Lower leg skin (tissue), 4 donors: ENCODE measurements at places on chromosomes 7 and 10.

GRCh38 chr7:29193316-29194205 is 1.0 kb upstream of the CHN2 start:
- DNase-seq = no peak

- DNase-seq = no peak
These were observed 21.0 kb upstream of the ASB15 start for GRCh38 chr7:123580406-123581161.

DNA sequence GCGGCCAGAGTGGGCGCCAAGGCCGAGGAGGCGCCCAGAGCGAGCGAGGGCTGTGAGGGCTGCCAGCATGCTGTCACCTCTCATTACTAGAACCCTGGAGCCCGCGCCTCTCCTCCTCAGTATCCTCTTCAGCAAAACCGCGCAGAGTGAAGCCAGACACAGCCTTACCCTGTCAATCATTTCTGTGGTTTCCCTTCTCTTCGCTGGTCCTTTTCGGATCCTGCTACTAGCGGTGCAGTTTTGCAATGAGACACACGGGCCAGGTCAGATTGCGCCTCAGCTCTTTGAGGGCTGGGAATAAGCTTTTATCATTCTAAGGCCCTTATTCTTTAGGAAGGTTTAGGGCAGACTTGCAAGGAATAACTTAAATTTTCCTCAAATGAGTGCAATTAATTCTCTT is 55.5 kb upstream of the FAM171A1 start:
- no peak for DNase-seq

- no peak for DNase-seq
These were observed 552.5 kb upstream of the SORCS1 start for GRCh38 chr10:107717046-107717445.

DNA sequence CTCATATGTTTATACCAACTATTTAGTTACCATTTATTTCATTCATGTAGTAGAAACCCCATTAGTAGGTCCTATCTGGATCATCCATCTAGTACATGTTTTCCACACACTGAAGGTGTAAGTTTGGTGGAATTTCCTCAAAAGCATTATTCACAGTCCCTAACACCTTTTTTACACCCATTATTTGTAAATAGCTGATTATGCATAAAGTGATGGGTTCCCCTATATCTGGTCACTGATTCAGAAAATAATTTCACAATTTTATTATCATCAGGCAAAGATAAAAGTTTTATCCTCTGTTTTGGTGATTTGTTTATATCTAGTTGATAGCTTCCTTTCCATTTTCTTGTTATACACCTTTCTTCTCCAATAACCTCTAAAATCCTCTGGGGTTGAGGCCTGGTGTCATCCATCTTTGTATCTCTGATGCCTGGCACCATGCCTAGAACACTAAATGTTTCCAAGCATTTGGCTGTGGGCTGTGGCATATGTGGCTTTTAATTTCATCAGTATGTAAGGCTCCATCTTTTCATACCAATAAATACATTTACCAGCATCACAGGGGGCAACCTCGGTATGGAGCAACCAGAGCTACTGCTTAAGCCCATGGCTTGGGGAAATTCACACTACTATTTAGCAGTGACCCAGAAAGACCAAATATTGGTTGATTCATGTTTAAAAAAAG is 1089.5 kb upstream of the LRRN3 start:
- DNase-seq = no peak

GRCh38 chr10:1643908-1644179 is 93.5 kb downstream of the ADARB2 start:
- DNase-seq = no peak

DNA sequence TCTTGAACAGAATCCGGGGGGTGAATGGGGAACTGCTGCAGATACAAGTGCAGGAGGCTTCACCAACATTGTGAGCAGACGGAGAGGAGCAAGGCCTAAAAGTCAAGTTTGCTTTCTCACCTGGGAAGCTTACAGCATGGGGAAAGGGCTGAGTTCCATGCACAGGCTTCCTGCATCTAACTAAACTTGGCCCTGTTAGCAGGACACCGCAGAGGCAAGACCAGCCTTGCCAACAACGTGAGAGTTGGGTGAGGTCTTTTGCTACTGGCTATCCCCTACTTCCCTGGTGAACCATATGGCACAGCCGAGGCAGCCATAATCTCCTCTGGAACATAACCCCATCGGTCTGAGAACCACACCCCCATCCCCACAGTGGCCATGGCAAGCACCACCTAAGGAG is 14.2 kb upstream of the ADAM22 start:
- no peak for DNase-seq

DNA sequence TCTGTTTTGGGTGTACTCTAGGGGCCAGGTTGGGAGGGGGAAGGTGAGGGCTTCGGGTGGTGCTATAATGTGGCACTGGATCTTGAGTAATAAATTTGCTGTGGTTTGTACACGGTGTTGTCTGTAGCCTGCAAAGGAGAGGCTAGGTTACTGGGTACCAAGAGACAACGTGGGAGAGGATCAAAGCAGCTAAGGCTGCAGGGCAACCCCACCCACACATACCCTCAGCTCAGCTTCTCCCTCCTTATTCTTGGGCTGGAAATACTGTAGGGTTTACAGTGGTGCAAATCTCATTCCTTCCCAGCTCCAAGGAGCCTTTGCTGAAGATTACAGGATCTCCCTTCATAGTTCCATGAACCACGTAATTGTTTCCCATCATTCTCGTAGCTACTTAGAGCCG is 1.9 kb upstream of the FSCN3 start:
- DNase-seq = no peak

DNA sequence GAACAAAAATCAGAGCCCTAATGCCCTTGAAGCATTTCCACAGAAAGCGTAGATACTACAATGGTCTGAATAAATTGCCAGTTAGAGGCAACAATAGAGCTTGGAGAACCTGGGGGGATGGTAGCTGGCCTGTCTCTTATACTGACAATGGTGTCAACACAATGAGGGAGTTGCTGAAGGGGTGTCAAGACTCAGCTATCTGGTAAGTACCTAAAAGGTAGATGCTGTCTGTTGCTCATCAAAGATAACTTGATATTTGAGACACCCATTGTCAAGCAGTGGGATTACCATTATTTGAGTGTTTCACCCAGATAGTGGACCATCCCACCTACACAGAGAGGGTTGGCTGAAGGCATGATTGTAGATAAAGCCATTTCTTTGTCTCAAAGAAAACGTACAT is 72.8 kb downstream of the PDE1C start:
- DNase-seq = no peak
